LoVo (cell line): ENCODE measurements at places on chromosomes 4 and X.

GRCh38 chr4:81494031-81494431 lies 22.3 kb upstream of the RASGEF1B start:
- DNase-seq: no peak

DNA sequence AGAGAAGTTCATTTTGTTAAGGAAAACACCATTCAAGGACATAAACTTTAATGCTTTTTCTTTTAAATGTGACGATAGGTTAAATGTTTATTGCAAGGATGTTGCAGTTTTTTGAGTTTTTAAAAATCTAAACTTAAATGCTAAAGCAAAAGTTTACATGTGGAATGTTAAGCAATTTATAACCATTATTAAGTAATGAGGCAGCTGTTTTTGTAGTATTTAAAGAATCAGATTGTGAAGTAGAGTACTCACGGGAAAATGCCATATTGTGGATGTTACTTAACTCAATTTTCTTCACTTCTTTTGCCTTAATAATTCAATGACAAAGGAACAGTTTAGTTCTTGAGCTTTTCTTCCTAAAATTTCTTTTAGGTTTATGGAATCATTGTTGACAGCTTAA lies 43.5 kb downstream of the UBE2K start:
- no peak for DNase-seq

DNA sequence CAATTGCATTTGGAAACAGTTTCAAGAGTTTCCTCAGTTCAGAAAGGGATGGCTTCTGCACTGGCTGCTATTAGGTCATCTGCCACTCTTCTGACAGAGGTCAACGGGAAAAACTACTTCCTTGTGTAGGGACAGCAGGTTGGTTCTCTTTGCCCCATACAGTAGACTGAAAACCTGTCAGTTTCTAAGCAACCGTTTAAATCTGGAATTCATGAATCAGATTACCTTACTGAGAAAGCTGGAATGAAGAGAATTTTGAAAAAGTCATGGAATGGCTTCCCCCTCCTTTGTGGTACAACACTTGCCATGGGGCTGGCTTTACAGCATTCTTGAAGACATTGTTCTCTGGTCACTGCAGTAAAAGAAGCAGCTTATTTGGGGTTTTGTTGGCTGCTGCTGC lies 240.3 kb downstream of the IL1RAPL2 start:
- DNase-seq: no peak

GRCh38 chr4:139913995-139914598 lies 239.9 kb downstream of the MAML3 start:
- no peak for DNase-seq

DNA sequence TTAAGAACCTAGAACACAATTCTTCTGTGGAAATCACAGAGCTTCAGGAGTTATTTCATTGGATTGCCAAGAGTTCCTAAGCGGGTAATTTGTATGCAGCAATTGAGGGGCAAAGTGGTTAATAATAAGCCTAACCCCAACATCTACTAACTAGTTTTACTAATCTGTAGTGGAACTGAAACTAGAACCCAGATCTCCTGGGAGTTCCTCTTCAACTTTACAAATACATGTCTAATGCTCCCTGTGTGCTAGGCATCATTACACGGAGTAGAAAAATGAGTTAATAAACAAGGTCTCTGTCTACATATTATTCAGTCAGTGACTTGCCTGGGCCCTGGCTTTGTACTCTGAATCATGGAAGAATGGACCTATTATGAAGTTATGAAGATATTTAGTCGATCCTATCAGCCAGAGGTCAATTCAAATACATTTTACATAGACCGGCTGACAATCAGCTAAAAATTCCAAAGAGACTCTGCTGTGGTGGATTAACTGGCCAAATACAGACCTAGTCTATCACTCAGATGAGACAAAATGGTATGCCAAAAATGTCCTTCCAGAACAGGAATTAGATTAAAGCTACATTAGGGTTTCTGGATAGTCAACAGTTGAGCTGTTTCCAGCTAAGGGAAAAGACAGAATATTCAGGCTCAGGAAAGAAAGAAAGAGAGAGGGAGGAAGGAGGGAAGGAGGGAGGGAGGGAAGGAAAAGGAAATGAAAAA lies 326.0 kb downstream of the FBXW7 start:
- no peak for DNase-seq

DNA sequence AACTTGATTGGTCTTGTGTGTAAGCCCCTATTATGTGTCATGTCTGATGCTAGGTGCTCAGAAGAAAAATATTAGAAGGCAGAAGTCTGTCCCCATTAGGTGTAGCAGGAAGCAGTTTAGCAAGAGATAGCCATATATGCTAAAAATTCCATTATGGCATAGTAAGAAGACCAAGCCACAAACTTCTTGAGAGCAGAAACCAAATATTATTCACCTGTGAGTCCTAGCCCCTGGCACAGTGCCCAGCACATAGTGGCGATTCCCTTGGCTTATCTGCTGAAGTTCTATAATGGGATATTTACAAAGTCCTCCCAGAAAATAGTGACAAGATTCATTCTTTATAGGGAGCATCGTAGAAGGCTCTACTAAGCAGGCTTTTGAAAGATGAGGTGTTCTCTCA lies 174.4 kb downstream of the RAB28 start:
- DNase-seq: no peak

DNA sequence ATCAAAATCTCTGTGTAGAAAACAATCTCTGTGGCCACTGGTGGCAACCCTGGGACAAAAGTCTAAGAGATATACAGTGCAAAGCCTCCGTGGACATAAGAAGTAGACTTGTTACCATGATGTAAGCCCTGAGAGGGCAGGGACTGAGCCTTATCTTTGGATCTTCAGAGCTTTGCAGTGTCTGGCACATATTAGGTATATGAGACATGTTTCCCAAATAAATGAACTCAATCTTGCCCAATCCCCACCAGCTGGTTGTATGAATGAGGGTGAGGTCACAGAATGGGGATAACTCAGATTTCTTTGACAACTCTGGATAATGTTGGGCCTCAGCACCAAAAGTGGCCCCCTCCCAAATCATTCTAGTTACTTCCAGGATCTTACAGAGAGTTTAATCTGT lies 511.4 kb upstream of the DIPK2B start:
- DNase-seq: no peak

- no peak for DNase-seq
Observed at GRCh38 chr4:168540503-168541265, 43.8 kb downstream of the PALLD start.
